ENCODE measurements at places on chromosomes 7 and 10.
A peak's percentile ranks its signal among the peaks of the same experiment; 100 is the strongest.

GRCh38 chr7:140650367-140650766, 9.8 kb upstream of the DENND2A start:
- no peak for DNase-seq

DNA sequence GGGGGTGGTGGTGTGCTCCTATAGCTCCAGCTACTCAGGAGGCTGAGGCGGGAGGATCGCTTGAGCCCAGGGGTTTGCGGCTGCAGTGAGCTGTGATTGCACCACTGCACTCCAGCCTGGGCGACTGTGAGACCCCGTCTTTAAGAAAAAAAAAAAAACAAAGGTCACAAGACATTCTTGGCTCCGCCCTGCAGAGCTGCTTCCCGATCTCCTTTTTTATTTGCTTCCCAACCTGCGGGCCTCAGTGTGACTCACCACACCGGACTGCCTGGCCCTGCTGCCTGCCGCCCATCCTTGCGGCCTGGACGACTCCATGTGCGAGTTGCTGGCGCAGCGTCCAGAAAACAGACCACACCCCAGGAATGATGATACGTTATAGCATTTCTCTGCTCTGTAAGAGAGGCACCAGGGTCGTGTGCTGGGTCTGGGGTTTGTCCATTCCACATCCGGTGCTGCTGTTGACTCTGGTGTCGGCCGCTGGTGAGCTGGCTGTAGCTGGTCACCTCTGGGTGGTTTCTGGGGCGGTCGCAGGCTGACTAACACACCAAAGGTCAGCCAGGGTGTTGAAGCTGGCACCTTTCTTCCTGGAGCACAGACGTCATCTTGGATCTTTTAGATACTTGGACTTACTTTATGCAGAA, 123.6 kb downstream of the TCF7L2 start:
- peak; percentile 94 for DNase-seq

DNA sequence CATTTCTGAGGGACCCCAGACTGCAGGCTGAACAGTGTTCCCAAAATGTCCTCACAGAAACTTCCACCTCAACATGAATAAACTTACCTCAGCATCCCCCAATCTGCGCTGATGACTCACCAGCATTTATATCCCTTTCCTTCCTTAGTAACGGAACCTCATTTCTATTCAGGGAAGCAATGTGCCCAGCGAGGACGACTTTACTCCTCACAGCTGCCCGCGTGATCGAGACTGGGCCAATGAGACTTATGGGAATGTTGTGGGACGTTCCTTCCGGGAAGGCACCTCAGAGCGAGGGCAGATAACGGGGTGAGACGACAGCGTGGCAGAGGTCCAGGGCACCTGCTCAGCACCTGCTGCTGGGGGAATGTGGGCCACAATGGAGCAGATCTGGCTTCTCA, 73.1 kb upstream of the CAMK2B start:
- no peak for DNase-seq

DNA sequence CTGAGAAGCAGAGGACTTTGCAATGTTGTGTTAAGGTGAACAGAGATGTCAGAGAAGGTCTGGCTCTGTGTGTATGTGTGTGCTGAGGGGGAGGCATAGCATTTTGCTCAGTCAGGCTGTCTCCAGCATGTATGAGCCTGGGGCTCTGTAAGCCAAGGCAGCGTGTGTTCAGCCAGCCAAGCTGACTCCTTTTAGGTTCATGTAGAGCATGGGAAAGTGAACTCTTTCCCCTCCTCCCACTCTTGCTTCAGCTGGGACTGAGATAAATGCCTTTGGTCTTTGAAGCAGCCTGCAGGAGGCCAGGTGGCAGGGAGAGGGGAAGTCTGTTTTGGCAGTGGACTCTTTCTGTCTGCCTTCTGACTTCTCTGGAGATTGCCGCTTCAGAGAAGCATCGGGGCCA, 3.8 kb downstream of the SFXN2 start:
- peak; percentile 48 for DNase-seq

GRCh38 chr7:1164436-1164835, 4.4 kb upstream of the ZFAND2A start:
- no peak for DNase-seq

DNA sequence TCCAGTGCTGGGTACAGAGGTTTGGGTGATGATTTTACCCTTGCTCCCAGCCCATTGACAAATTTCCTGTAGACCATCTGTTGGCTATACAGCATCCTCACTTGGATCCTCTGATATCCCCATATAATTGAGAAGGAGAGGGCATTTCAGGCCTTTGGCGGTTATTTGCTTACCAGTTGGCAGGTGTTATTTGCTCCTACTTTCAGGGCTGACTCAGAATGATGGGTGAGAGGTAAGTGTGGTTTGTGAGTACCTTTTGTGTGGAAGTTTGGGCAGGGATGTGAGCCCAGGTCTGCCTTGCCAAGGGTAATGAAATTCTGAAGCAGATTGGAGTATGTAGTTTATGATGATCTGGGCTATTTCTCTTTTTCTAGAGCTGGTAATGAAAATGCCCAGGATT, 93.6 kb downstream of the LRMDA start:
- DNase-seq = no peak

- no peak for DNase-seq
These were observed 220.3 kb downstream of the STK31 start for GRCh38 chr7:23930312-23930711.

- no peak for DNase-seq
These were observed 25.3 kb downstream of the PRSS2 start for GRCh38 chr7:142796001-142796500.

DNA sequence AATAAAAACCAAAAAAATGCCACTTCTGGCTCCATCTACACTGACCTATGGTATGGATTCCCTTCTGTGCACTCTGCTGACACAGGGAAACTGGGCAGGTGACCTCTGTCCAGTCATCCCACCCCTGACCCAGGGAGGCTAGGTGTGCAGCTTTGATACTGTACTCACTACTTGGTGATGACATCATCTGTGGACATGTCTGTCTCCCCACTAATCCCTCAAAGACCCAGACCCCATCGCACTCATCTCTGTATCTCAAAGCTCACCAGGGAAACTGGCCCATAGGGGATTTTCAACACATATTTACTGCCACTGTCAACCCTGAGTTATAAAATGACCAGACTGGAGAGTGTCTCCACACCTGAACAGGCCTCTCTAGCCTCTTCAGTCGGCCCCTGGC, 10.6 kb downstream of the SGMS1 start:
- DNase-seq = no peak

GRCh38 chr7:81924494-81924893, 154.6 kb upstream of the HGF start:
- no peak for DNase-seq

GRCh38 chr7:130141884-130142653, 63.1 kb downstream of the TMEM209 start:
- DNase-seq = no peak

- DNase-seq = no peak
These were observed 28.7 kb upstream of the TNS3 start for GRCh38 chr7:47610506-47611044.

DNA sequence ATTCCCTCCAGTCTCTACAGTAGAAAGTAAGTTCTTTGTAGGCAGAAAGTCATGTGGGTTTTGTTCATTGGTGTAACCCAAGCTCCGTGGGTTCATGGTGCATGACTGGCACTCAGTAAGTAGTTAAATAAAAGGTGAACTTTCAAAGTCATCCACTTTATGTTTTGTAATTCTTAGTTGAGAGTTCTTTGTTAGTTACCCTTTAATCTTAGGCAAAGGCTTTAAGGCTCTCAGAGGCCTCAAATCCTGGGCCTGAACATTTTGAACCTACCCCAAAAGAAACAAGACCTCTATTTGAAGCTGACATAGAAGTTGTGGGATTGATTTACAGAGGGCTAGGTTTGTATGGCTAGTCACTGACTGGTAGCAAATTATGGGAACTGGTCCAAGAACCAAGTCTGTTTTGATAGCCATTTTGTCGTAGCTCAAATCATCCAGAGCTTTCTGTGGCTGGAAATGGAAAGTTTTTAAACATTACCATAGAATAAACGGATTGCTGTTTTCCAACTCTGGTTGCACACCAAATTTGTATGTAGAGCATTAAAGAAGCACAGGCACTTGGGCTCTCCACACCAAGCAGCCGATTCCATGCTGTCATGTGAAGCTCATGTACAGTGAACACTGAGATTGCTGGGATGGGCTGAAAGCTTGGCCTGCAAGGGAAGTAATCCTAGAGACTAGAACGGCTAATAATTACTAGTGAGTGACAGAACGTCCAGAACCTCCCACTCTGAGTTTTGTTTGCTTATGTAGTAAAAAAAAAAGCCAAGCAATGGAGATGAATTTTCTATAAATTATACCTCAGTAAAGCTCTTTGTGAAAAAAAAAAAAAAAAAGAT, 53.5 kb downstream of the DENND11 start:
- DNase-seq = no peak

DNA sequence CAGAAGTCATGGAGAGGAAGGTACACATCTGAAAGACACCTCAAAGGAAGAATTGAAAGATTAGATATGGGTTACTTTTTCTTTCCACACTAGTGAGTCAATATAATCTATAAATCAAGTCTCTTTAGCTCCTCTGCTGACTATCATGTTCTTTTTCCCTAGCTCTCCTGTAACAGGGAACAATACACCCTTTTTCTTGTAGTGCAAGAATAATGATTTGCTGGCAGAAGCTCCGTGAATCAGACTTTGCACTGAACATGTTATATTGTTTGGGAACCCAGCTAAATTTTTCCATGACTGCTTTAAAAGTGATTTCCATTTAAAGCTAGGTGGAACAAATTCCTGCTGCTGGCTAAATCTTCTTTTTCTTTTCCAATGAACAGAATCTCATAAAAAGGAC, 756.6 kb upstream of the C7orf33 start:
- DNase-seq = no peak

DNA sequence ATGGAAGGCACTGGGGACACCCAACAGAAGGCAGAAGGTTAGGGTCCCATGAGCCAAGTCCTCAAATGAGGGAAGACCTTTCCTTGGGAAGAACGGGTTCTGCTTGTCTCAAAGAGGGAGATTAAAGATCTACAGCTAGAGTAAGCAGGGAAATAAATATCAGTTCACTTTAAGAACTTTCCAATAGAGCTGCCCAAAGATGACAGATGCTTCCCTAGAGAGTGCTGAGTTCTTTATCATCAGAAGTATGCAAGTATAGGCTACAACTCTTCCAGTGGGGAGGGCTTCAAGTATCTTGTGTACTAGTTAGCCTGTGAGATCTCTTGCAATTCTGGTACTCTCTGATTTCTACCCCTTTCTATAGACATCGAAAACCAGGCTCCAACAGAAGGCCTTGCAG, 39.4 kb downstream of the EMX2 start:
- DNase-seq = no peak

DNA sequence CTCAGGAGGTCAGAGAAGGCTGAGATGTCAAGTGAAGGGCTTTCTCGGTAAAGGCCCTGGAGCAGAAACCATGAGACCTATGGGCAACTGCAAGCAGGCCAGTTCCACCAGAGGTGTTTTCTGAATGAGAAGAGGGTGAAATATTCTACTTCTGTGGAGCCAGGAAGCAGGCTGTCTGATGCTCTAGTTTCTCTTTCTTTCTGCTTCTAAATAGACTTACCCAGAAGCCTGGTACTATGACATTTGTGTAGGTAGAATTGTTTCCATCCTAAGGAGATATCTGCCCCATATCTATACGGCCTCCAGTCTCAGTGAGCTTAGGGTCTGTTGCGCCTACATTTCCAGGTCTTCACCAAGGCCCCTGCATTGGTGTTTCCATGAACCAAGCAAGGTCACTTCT, 73.4 kb upstream of the CC2D2B start:
- DNase-seq = no peak

All from epithelial cell of esophagus (primary cell).